ENCODE measurements at places on chromosomes 12 and 14.

- no peak for DNase-seq
These were observed 323.4 kb downstream of the VRK1 start for GRCh38 chr14:97120611-97121031.

- DNase-seq: no peak
These were observed 204.2 kb upstream of the HMGA2 start for GRCh38 chr12:65620046-65620445.

- DNase-seq: no peak
These were observed 205.3 kb upstream of the NAV3 start for GRCh38 chr12:77625441-77625840.

- no peak for DNase-seq
These were observed 131.1 kb downstream of the GCH1 start for GRCh38 chr14:54771411-54772027.

DNA sequence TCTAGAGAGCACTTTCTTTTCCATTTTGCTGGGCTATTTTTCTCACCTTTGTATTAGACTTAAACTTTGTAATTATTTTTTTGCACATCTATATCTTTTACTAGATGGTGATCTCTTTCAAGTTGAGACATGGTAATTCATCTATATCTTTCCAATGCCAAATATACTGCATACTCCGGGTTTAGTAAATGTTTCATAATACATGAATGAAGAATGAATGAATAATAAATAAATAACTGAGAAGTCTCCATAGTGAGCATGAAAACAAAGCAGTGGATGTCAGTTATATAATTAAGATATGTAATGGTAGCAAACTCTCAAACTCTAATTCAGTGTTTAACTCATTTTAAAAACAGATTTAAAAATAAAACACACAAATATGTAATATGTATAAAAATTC, 342.5 kb upstream of the KITLG start:
- no peak for DNase-seq

GRCh38 chr12:51941011-51941581, 10.4 kb upstream of the ACVR1B start:
- DNase-seq: no peak

GRCh38 chr12:47946413-47947323, 16.7 kb upstream of the TMEM106C start:
- DNase-seq: no peak

Data from HepG2 (cell line).